HS-5 (cell line): ENCODE measurements at places on chromosomes 5 and 9.
A peak's percentile ranks its signal among the peaks of the same experiment; 100 is the strongest.

DNA sequence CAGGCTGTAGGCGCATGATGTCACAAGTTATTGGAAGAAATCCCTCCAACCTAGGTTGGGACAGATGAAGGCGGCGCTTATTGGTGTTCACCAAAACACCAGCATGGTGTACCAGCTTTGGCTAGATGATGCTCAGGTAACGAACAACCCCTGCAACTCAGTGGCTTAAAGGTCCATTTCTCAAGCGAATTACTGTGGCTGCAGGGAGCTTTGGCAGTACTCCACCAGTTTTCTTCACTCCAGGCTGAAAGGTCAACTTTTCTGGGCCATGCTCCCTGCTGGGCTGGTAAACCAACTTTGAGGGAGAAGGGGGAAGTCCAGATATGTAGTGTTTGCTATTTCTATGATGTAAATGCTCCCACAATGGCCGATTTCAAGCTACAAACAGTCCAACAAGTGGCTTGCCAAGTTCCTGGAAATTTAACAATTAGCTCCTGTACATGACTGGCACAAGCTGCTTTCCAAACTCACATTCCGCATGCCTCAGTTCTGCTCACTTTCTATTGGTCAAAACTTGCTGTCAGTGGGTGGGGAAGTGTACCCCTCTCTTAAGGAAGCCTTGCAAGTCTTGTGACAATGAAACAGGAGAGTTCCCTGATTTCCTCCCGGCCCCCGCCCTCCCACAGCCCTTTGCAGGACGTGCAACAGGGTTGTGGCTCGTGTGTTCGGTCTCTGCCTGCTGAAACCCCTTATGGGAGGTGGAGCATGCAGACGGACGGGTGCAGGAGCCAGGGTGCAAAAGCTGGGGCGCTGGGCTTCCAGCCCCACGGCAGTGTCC lies 588 bp upstream of the ZBED3 start:
- no peak for DNase-seq

GRCh38 chr5:35438288-35438687 lies 179.4 kb upstream of the SPEF2 start:
- no peak for DNase-seq

DNA sequence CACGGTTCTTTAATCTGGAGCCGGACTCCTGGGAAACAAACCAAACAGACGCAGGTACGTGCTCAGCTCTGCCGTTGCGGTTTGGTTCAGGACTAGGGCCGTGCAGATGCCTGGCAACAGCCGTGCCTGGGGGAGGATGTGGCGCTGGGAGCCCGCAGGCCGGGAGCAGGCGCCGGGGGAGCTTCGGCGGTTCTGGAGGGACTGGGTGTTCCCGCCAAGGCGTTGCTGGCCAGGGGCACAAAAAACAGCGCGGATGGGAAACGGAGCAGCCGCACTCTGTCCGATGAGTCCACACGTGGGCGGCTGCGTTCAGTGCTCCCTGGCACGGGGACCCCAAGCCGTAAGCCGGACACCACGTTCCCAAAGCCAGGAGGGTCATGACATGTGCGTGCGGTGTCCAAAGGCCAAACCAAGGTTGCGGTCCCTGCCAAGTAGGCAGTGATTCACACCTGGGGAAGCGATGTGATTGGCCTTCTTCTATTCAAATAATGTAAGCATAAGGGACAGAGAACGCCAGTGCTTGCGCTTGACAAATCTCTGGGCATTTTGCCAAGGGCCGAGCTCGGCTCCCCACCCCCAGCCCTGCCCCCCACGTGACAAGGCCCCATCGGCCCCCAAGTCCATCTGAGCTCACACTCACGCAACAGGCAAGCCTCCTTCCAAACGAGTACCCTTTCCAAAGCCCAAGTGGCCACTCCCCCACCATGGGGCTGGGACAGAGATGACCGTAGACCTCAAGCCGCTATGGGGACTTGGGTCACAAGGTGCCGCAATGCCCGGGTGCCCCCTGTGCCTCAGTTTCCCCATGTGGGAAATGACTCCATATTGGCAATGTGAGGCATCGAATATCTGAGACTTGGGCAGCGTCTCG lies 49.7 kb upstream of the NKD2 start:
- peak; percentile 31 for DNase-seq

GRCh38 chr9:22068369-22068768 lies 59.3 kb upstream of the CDKN2B start:
- DNase-seq: no peak

DNA sequence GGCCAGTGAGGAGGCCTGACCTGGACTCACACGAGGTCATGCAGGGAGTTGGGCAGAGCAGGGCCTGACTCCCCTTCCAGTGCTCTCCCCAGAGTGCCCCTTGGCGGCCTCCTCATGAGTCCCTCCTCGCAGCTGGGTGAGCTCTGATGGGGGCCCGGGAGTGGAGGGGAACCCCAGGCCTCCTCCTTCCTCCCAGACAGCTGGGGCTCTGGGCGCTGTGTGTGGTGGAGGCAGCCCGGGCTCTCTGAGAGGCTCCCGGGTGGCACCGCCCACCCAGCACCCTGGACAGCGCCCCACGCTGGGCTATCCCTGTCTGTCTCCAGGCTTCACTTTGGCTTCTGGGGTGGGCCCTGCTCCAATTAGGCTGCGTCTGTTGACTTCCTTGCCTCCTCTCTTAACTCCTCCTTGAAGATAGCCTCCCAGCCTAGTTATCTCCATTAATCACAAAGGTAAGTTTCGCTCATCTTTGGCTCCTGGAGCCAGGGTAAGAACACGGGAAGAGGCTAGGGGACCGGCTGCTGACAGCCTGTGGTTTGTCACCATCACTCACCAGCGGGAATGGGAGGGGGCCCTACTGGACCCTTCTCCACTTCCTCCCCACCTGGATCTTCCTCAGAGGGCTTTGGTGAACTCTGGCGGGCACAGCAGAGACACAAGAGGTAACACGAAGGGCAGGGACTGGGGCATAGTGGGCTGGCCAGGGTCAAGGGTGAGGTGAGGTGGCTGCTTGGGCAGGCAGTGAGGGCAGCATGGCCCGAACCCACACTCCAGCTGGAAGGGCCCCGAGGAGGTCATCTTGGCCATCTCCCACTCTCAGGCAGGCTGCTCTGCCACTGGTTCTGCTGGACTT lies 13.1 kb downstream of the PSD2 start:
- DNase-seq: no peak

DNA sequence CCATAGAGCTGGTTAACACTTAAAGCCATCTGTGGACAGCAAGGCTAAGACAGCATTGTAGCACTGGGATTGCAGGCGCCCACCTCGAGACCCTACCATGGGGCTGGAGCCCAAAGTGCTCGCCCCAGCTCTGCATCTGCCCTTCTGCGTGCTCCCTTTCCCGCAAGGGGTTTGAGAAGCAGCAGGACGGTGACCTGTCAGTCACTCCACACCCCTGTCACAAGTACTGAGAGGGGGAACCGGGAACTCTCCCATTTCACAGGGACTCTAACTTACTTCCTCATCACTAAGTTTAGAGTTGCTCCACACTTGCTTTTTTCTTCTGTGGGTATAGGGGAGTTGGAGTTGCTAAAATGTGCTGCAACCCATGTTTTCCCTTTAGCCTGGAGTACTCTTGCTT lies 273.2 kb downstream of the SMARCA2 start:
- no peak for DNase-seq

DNA sequence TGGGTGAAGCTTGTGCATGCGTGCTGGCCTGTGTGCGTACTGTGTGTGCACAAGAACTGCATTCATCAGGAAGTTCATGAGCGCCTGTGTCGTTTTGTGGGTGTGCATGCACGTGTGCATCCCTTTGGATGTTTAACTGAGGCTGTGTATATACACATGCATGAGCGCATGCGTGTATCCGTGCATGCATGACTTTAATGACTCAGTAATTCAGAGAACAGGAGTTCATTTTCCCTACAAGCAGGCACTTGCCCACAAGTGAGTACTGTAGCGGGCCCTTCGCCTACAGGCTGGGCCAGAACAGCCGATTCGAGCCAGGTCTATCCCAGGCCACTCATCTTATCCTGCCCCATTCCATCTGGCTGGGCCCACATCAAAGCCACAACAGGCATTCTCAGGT lies 29.8 kb downstream of the CORO2A start:
- no peak for DNase-seq

DNA sequence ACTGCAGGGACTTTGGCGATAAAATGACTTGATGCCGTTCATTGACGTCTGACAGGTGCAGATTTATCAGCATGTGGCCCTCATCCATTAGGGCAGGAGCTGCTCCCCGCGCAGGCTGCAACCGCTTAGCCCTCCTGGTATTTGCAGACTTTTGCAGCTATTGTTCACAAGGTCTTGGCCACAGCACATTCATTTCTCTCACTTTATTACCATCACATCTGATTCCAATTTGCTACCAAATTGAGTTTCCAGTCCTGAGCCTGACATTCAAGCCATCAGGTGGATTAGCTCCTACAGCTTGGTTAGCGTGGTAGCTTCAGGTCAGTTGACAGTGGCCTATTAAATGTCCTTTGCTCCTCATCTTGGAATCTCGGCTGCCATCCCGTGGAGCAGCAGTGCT lies 299.2 kb downstream of the CD180 start:
- no peak for DNase-seq

DNA sequence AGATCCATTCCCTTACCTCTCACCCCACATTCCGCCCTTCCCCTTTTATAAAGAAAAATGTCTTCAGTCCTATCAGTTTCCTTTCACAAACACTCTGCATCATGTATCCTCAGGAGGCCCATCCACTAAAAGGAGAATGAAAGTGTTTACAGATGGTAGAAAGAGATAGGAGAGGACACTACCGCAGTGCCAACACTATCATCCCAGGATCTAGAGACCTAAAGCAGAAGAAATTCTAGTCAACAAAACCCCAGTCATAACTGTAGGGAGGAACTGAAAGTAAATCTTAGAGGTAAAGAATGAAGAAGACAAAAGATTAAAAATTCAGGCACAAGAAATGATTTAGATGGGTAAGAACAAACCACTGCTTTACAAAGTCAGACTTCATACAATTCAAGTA lies 114.1 kb downstream of the MLLT3 start:
- DNase-seq: no peak

- DNase-seq: no peak
Observed at GRCh38 chr9:37944266-37944650, 40.3 kb upstream of the SLC25A51 start.

DNA sequence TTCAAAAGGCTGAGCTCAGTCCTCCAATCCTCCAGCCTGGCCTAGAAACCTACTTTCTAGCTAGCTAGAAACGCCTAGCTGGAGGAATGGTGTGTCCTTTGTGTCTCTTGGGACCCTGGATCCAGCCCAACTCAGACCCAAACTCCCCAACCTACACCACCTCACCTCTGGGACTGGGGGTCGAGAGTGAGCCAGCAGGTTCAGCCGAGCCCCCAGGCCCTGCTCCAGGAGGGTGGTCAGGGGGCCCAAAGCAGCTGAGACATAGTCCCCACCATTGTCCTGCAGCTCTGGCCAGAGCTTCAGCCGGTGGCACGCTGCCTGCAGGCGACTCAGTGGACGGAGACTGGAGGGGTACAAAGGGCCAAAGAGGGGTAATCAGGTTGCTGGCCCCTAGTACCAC lies 6.2 kb downstream of the NOL6 start:
- DNase-seq: no peak

- no peak for DNase-seq
Observed at GRCh38 chr5:92976156-92976555, 604.9 kb downstream of the NR2F1-AS1 start.
